Left lobe of liver (tissue), 2 donors: ENCODE measurements at places on chromosomes 7 and 10. TPM values are rescaled to one million over a fixed set of nuclear protein-coding genes. Genes with fewer than 3 reads are reported as not detected.
A peak's percentile ranks its signal among the peaks of the same experiment; 100 is the strongest.

Gene CFAP43
- 0.50 TPM for total RNA-seq

Gene PLXDC2
- total RNA-seq, result 5.0 TPM

Gene CNNM1
- 0.08 TPM for total RNA-seq

Gene SPDYE1
- total RNA-seq, result not detected

Gene WDFY4
- total RNA-seq, result 1.3 TPM

Gene ACSL5
- 61.7 TPM for total RNA-seq

Gene ARHGAP19
- 4.1 TPM for total RNA-seq

Gene ELOVL3
- total RNA-seq, result not detected

Gene DRGX
- total RNA-seq, result not detected

DNA sequence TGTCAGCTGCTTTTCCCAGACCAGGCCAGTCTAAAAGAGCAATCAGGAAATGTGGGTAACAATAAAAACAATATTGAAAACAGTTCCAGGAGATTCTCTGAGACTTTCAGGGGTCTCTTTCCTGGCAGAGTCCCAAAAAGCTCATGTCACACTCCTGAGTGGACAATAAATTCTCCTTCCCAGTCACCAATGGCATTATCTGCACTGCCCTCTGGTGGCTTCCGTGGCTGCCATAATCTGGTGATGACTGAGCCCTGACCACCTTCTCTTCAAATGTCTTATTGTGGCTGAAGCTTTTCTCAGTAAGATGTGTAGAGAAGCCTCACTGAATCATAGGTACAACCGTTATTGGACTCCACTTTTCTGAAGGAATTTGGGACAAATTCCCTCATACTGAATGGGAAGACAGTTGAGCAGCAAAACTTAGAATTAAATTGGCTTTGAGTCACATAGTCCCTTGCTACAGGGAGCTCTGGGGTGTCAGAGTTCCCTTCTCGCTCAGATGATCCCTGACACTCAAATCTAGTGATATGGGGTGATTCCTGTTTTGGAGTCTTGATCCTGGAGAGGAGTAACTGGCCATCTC, 24.4 kb upstream of the ASAH2 start:
- DNase-seq, result peak; percentile 53

DNA sequence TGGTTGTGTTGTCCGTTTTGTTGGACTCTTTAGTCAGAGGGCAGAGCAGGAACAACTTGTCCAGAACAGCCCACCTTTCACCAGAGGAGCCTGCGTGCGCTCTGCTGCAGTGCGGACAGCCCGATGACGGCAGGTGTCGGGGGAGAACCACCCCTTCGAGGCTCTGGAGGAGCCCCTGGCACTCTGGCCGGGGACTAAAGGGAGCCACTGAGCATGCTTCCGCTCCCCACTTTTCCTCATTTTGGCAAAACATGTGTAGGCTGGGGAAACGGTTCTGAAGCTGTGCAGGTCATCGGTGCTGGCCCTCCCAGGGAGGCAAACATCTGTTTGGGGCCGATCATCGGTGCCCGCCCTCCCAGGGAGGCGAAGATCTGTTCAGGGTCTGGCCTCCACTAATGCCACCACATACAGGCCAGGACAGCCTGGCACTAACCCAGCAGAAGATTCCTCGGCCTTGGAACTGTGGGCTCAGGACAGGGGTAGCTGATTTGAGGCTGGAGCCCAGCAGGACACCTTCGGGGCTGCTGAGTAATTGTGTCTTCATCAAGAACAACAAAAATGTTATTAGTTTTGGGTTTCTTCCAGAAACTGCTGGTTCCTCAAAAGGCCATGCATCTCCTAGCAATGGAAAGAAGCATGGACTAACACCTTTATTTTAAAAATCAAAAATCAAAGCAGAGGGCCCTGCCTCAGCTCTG, 124.4 kb upstream of the TCERG1L start:
- DNase-seq, result no peak

GRCh38 chr7:132750530-132751217, 174.4 kb upstream of the PLXNA4 start:
- DNase-seq, result no peak

DNA sequence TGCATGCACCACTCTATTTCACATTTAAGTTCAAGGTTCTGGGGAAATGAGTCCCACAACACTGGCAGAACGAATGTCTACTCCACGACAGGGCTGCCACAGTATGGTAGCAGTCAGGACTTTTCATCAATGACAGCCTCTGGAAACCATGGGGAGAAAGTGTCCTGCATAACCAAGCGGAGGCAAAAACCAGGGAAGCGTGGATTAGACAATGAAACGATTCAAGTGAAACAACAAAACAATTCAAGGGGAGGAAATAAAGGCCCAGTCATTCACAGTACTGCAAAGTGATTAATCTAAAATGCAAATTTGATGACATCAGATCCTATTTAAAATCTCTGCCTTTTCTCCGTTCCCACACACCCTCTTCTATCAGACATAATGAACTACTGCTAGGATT, 168.2 kb downstream of the DPY19L1 start:
- no peak for DNase-seq

DNA sequence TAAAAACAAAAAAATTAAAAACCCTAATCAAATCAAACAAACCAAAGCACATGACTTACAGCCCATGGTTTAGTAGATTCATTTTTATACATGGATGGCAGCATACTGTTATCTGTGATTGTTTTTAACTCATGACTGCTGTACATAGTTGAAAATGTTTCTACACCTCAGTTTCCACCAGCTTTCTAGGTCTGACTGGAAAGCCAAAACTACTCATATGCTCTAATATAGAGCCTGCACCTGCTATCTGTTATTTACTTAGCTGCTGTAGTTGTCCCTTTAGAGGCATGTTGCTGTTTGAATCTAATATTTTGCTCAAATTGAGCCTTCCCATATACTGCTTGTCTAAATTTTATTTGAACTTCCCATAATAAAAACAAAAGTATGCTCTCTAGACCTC, 289.9 kb upstream of the LRRN3 start:
- no peak for DNase-seq

- no peak for DNase-seq
Observed at GRCh38 chr10:43078175-43078985, 1.5 kb downstream of the RET start.

DNA sequence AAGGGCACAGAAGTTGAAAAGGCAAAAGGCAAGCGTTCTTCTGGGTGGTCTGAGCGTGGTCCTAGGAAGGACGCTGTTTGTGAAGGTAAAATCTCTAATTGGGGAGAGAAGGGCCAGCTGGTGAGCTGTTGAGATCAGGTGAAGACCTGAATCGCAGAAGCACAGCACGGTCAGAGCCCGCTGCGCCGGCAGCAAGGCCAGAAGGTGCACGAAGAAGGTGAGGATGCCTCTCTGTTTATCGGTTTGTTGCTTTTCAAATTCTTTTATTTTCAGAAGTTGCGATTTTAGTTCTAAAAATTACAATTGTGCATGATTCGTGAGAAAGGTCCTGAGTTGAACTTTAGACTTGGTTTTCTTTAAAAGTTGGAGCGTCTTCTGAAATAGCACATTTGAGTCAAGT, 247.8 kb upstream of the FOXK1 start:
- no peak for DNase-seq

DNA sequence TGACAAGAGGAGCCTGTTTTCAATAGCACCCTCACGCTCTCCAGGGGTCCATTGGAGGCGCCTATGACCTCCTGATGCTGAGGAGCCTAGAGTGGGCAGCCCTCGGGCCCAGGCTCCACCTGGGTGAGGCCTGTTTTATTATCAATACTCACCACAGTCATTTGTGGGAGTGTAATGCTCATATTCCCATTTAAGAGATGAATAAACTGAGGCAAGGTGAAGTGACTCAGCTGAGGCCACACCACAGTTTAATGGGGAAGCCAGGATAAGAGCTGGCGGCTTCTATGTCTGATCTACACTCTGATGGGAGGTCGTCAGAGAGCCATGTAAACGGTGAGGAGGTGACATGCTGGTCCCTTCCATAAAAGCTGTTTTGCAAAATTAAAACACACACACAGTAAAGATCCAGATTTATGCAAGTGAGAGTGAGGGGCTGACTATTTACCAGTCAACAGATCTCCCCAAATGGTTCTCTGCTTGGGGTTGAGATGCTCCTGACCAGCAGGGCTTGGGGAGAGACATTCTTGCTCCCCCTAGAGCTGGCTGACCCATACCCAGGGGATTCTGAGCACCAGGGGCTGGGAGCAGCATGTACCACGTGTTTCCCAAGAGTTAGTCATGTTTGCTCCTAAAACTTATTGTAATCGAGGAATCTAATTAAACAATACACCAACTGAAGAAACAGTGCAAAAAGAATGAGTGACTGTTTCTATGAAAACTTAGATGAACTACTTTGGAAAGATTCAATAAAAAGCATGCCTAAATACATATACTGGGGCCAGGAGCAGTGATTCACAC, 81.0 kb upstream of the INSIG1 start:
- DNase-seq, result no peak

GRCh38 chr10:43940898-43941837, 292.5 kb upstream of the ZNF32 start:
- DNase-seq, result peak; percentile 16
